ENCODE measurements at places on chromosomes 12 and 14. TPM values are rescaled to one million over a fixed set of nuclear protein-coding genes. Genes with fewer than 3 reads are reported as not detected.

MUCL1 gene
- not detected for total RNA-seq

DNA sequence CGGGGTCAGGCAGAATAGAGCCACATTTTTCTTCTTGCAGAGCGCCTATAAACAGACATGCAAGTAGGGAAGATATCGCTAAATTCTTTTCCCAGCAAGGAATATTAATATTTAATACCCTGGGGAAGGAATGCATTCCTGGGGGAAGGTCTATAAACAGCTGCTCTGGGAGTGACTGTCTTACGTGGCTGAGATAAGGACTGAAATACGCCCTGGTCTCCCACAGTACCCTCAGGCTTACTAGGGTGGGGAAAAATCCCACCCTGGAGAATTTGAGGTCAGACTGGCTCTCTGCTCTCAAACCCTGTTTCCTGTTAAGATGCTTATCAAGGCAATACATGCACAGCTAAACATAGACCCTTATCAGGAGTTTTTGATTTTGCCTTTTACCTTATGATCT, 262.3 kb downstream of the CEP128 start:
- no peak for DNase-seq

DNA sequence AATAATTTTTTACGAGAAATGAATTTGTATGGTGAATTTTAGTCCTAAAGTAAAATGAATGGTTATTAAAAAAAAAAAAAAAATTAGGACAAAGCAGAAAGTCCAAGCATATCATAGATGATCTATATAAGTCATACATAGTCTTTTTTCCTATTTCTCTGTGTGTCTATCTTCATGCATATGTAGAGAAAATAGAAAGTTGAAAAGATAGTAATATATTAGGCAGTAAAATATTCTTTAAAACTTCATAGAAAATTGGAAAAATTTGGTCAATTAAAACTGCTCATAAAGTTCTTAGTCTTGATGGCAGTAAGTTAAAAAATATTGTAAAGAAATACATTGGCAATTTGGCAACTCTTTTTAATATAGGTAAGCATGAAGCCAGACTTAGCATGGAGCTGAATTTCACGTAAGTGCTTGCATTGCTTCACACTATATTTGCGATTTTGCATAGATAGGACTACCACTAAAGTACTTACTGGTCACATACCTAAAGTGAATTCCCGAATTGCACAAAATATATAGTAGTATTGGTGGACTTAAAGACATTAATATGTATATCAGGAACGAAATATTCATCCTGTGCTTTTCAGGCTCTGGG, 303.8 kb downstream of the IPO8 start:
- no peak for DNase-seq

DNA sequence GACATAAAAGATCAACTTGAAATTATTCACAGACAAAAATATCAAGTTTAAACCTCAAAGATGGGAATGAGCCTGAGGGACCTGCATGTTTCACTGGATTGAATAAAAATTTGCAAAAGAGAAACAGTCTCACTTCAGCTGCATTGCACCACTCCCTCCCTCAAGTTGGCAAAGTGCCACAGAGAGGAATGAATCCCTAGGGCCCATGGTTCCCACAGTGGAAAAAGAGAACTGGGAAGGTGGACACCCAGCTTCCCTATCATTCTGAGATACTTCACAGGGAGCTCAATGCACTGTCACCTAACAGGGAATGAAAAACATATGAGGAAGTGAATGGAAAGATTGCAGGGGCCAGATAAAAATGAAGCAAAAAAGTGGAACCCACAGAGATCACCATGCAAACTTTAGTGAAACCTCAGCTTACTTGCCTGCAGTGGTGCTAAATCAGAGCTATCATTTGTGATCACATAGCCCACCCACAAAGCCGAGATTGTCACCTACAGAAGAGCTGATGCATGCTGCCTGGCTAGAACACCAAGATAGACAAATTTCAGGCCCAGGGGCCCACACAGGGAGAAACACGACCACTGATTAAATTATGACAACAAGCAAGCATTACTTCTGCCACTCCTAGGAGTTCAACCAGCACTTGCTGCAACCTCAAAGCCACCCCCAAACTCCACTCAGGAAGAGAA, 911.3 kb downstream of the LRFN5 start:
- no peak for DNase-seq

GRCh38 chr12:63802012-63802608, 22.4 kb downstream of the RXYLT1 start:
- DNase-seq, result no peak

GRCh38 chr14:71659159-71659558, 273.1 kb upstream of the RGS6 start:
- DNase-seq, result no peak

OR4E2 gene
- total RNA-seq, result 0.25 TPM

WSCD2 gene
- not detected for total RNA-seq

SPPL3 gene
- total RNA-seq, result 32.0 TPM

TEX22 gene
- total RNA-seq, result 4.4 TPM

CLEC4A gene
- total RNA-seq, result 1.7 TPM

TSHR gene
- 1.6 TPM for total RNA-seq

MYH6 gene
- 0.08 TPM for total RNA-seq

DNA sequence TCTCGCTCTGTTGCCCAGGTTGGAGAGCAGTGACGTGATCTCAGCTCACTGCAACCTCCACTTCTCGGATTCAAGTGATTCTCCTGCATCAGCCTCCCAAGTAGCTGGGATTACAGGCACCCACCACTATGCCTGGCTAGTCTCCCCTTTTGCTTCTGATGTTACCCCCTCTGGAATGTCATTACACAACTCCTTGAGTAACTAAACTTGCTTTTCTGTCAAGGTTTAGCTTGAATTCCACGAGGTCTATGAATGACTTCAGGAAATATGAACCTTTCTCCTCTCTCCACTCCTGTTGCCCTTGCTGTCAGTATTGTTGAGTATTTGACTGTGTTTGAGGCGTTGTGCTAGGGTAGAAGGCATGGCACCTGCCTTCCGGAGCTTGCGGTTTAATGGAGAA, 16.8 kb upstream of the RTRAF start:
- DNase-seq, result no peak

GRCh38 chr14:67228325-67228984, 12.8 kb upstream of the PALS1 start:
- DNase-seq, result no peak

GRCh38 chr14:96663491-96664067, 133.6 kb upstream of the VRK1 start:
- DNase-seq, result no peak

ITPK1 gene
- total RNA-seq, result 59.3 TPM

DNA sequence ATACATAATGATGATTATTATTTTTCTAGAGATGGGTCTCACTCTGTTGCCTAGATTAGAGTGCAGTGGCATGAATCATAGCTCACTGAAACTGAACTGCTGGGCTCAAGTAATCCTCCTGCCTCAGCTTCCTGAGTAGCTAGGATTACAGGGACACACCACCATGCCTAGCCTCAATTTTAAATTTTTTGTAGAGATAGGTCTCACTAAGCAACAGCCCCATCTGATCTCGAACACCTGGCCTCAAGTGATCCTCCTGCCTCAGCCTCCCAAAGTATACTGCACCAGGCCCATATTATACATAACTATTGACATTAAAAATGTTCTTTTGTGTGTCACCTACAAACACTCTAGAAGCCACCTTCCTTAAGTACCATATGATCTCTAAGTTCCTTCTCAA, 3.4 kb downstream of the TXNRD1 start:
- DNase-seq, result no peak

GRCh38 chr12:116727261-116727660, 10.6 kb downstream of the SPRING1 start:
- no peak for DNase-seq

DNA sequence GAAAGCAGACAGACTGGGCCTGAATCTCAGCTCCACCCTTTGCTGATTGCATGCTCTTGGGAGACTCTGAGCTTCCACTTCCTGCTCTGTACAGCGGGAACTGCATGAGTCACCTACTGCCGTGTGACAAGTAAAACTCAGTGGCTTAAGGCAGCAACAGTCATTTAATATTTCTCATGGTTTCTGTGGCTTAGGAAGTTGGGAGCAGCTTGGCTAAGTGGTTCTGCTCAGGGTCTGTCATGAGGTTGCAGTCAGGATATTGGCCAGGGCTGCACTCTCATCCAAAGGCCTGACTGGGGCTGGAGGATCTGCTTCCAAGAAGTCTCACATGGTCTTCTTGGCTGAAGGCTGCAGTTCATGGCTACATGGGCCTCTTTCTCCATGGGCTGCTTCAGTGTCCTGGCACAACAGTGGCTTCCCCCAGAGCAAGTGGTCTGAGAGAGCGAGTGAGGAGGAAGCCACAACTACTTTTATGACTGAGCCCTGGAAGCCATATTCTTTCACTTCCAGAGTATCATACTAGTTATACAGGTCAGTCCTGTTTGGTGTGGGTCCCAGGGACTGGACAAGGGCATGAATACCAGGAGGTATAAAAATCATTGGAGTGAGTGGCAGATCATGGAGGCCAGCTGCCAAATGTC, 49.7 kb downstream of the FAM222A start:
- DNase-seq, result peak; percentile 33

C12orf50 gene
- total RNA-seq, result not detected

NAB2 gene
- total RNA-seq, result 9.6 TPM

ESR2 gene
- total RNA-seq, result 0.18 TPM

GRCh38 chr12:125003021-125003420, 9.6 kb downstream of the BRI3BP start:
- DNase-seq, result no peak

- DNase-seq, result no peak
These were observed 6.5 kb downstream of the TAS2R19 start for GRCh38 chr12:11015775-11016430.

IL26 gene
- total RNA-seq, result 3.3 TPM

DPF3 gene
- total RNA-seq, result 15.4 TPM

DNA sequence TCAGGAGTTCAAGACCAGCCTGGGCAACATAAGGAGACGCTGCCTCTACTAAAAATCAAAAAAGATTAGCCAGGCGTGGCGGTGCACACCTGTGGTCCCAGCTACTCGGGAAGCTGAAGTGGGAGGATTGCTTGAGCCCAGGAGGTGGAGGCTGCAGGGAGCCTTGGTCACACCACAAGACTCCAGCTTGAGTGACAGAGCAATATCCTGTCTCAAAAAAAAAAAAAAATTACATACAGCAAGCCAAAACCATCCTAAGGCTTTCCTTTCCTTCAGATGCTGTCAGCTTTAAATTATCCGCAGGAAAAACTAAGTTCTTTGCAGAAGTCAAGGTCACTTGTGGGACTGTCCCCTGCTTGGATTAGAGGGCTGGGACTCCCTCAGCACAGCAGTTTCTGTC, 1.3 kb downstream of the CS start:
- DNase-seq, result no peak

GRCh38 chr12:106145539-106146447, 7.0 kb upstream of the NUAK1 start:
- DNase-seq, result no peak

DAD1 gene
- total RNA-seq, result 167 TPM

DNA sequence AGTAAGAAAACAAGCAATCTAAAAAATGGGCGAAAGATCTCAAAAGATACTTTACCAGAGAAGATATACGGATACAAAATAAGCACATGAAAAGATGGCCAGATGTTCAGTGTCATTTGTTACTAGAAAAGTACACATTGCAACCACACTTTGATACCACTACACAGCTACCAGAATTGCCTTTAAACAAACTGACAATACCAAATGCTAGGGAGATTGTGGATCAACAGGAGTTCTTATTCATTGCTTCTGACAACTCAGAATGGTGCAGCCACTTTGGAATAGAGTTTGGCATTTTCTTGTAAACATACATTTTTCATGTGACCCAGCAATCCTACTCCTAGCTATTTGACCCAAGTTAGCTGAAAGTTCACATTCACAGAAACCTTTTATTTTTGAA, 136.3 kb downstream of the FUT8 start:
- no peak for DNase-seq

- no peak for DNase-seq
These were observed 34.8 kb upstream of the PMCH start for GRCh38 chr12:102232446-102232845.

CPNE6 gene
- not detected for total RNA-seq

GRCh38 chr12:6828781-6829535, 751 bp downstream of the P3H3 start:
- DNase-seq, result no peak

ITGB7 gene
- total RNA-seq, result 786 TPM

LPAR5 gene
- total RNA-seq, result 8.0 TPM

KRT75 gene
- total RNA-seq, result not detected

- no peak for DNase-seq
These were observed 120.0 kb downstream of the RBM19 start for GRCh38 chr12:113845900-113846674.

DNA sequence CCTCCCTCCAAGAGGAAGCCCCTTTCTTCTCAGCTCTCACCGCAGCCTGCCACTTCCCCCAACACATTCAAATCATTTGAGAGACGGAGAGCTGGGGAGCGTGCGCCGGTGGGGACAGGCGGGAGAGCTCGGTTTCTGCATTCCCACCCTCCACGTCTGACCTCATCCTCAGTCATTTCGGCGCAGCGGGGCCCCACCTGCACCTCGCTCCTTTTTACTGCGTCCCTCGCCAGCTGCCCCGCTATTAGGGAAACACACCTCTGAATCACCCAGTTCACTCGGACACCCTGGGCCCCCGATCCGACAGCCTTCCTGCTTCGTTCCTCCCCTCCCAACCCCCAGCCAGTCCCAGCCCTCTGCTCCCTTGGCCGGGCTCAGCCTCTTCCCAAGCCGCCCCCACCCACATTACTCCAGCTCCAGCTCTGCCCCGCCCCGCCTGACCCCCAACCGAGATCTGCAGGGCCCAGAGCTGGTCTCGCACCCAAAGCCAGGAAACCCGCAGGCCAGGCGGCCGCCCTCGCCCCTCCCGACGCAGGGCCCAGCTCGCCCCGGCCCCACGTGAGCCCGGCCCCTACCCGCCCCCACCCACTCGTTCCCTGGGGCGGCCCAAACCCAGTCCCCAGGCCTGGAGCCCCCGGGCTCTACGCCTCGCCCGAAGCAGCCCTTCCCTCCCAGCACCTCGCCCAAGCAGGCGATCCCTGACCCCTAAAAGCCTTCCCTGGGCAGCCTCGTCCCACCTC, 783 bp downstream of the CORO1C start:
- DNase-seq, result peak; percentile 26

APOF gene
- total RNA-seq, result not detected

- peak; percentile 54 for DNase-seq
These were observed 68.7 kb downstream of the RPAP3 start for GRCh38 chr12:47636908-47637780.

DNA sequence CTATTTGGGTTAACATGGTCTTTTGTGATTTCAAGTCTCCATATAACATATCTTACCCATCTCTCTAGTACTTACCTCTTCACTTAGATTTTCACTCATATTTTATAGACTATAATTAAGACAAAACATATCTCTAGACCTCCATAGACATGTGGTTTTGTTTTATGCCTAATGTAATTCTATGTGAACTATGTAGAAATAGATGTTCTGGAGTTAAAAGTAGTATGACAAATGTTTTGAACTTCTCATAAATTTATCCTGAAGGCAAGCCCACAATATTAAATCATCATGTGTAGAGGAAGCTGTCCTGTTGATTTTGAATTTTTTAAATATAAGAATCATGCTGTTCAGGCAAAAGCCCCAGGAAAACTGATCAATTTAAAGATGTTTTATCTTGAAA, 169.2 kb downstream of the SYT1 start:
- DNase-seq, result no peak
